ENCODE measurements at places on chromosomes 1 and 21.

DNA sequence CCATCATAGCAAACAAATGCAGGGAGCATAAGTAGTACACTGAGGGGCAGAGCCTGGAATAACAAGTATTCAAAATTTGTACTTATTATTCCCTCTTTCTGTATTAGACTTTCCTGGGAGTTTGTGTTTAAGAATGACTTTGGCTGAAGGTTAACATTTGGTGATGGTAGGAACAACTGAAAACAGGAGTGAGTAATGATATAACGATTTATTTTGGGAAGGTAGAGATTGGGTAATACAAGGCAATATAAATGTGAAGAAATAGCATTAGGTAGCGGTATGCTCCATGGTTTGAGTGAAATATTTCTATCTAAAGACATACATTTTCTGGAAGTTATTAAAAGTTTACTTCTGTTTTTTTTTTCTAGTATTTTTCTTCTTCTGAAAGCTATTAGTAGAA lies 18.5 kb upstream of the C1orf21 start:
- H3K4me3 ChIP-seq, result no peak overlapping the region
- no peak for DNase-seq
- no peaks in the 10 kb centered on the region for H3K36me3 ChIP-seq
- H3K27me3 ChIP-seq, result no peaks in the 10 kb centered on the region
- no peaks in the 10 kb centered on the region for H3K4me1 ChIP-seq
- no peak overlapping the region for H3K27ac ChIP-seq

- no peak overlapping the region for H3K4me3 ChIP-seq
- no peak for DNase-seq
- no peaks in the 10 kb centered on the region for H3K36me3 ChIP-seq
- peaks cover 17% of the 10 kb centered on the region for H3K4me1 ChIP-seq
These were observed 130.9 kb downstream of the DMRTB1 start for GRCh38 chr1:53590104-53590503.

GRCh38 chr1:59927213-59927612 lies 640 bp upstream of the CYP2J2 start:
- H3K27ac ChIP-seq, result no peak overlapping the region
- DNase-seq, result no peak
- H3K27me3 ChIP-seq, result no peaks in the 10 kb centered on the region
- H3K4me1 ChIP-seq, result peaks cover 11% of the 10 kb centered on the region
- no peak overlapping the region for H3K4me3 ChIP-seq

DNA sequence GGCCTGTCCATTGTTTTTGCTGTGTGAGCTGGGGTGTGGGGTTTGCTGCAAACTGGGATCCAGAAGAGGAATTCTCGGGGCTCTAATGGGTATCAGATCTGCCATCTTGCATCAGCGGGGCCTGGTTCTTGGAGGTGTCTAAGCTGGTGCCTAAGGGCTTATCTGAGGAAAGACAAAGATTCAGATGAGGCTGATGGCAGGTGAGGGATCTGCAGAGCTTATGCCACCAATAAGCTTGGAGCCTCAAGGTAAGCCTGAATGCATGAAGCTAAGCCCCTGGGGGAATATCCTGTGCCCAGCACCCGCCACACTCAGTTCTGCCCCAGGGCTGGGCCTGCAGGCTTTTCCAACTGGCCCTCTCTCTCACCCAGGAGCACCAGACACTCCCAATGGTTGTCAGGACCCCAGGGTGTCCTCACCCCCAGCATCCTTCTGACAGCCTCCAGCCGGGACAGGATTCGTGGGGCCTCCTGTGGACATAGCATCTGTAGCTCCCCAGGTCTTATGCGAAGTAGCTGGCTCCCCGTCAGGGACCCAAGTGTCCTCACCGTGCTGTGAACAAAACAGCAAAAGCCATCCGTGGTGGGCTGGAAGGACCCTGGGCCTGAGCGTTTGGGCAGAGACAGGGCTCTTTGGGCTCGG lies 9.5 kb upstream of the GSTM3 start:
- no peak for DNase-seq
- no peaks in the 10 kb centered on the region for H3K27me3 ChIP-seq
- no peaks in the 10 kb centered on the region for H3K4me1 ChIP-seq

- no peaks in the 10 kb centered on the region for H3K36me3 ChIP-seq
- no peak for DNase-seq
- H3K27ac ChIP-seq, result no peak overlapping the region
- no peaks in the 10 kb centered on the region for H3K4me1 ChIP-seq
- H3K27me3 ChIP-seq, result no peaks in the 10 kb centered on the region
These were observed 590.9 kb downstream of the AJAP1 start for GRCh38 chr1:5245348-5245747.

- H3K36me3 ChIP-seq, result no peaks in the 10 kb centered on the region
- no peak overlapping the region for H3K27ac ChIP-seq
- H3K27me3 ChIP-seq, result no peaks in the 10 kb centered on the region
These were observed 264.6 kb downstream of the HHIPL2 start for GRCh38 chr1:222283147-222283768.
